ENCODE measurements at places on chromosomes 3 and 15.

- DNase-seq = no peak
Observed at GRCh38 chr3:15097891-15098290, 1.1 kb downstream of the RBSN start.

DNA sequence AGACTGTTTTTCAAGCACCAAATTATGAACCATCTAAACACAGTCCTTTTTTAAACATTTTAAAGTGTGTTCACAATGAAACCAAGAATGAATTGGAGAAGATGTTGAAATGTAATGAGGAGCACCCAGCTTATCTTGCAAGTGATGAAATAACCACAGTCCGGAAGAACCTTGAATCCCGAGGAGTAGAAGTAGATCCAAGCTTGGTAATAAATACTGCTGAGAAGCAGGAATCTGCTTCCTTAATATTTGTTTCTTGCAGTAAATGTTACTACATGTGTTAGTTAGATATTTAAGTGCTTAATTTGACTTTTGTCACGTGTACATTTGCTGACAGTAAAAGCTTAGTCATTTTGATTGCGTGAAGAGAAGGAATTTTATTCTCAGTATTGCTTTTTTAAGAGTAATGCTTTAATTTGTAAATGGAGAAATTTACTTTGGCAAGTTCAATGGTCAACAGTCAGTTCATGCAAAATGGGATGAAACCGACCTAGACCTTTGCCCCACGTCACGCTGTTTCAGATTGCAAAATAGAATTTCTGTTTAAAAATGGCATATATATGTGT, 69.8 kb downstream of the OPA1 start:
- DNase-seq = no peak

DNA sequence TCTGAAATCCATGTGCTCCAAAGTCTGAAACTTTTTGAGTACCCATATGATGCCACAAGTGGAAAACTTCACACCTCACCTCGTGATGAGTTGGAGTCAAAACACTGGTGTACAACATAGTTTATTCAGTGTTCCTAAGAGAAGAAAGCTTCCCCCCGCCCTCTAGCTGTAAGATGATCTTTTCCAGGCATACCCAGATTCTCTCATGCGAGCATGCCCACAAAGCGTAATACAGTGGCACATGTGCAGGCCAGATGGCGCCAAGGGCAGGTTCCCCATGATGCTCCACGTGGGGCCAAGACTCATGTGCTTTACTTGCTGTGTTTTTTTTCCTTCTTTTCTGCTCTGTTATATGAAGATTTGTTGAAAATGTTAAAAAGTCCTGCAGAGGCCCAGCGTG, 104.9 kb upstream of the LRRFIP2 start:
- no peak for DNase-seq

DNA sequence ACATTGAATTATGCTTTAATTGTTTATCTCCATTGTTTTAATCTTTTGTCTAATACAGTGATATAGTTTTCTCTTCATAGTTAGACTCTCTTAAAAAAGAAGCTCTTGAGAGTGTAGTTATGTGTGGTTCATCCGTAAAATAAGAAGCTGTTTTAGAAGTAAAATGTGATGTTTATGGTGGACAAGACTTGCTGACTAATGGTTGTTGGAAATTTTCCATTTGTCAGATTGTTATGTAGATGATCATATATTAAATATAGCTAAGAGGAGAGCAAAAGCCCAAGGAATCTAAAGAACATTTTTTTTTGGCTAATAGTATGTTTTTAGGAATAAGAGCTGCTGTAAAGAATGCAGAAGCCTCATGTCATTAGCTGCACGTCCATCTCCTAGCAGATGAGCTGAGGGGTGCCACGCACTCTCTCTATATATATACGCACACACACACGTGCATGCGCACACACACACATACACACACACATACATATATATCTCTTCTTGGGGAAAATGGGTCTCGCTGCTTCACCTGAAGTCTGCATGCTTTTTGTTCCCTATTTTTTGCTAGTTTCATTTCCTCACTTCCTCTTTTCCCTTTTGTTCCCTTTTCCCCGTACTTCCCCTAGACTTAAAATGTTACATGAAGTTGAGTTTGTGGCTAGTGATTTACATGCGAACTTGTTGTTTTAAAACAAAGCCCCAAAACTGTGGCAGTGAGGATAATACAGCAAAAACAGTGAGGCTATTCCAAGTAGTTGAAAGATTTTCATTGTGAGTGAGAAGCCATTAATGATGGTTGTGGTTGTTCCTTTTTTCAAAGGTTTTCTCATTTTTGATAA, 107.8 kb downstream of the MBNL1 start:
- no peak for DNase-seq

GRCh38 chr3:20573175-20573574, 387.2 kb upstream of the SGO1 start:
- no peak for DNase-seq

- DNase-seq = no peak
Observed at GRCh38 chr3:188452158-188452772, 298.3 kb downstream of the LPP start.

- DNase-seq = no peak
Observed at GRCh38 chr3:197913641-197914380, 36.2 kb upstream of the RPL35A start.

DNA sequence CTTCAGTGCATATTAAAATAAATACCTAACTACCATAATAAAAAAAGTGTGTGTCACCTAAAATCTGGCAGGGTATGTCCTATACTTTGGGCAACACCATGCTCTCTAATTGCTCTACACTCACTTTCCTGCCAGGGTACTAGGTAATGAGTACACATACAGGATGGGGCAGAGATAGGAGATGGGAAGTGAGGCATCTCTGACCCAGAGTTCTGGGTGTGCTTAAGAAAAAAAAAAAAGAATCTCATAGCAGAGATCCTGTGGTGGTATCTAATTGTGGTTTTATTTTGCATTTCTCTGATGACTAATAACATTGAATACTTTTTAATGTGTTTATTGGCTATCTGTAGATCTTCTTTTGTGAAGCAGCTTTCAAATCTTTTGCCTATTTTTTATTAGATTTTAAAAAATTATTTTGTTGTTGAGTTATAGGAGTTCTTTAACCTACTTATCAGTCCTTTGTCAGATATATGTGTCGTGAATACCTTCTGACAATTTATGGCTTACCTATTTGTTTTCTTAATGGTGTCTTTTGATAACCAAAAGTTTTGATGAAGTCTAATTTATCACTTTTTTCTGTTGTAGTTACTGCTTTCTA, 48.0 kb downstream of the EEFSEC start:
- no peak for DNase-seq

DNA sequence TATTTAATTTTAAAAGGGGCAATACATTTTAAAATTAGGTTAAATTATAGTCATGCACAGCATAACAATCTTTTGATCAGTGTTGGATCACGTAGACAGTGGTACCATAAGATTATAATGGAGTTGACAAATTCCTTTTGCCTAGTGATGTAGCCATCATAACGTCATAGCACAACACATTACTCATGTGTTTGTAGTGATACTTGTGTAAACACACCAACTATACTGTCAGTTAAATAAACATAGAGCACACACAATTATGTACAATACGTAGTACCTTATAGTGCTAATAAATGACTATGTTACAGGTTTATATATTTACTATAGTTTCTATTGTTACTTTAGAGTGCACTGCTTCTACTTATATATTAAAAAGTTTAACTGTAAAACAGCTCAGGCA, 31.2 kb downstream of the FOXB1 start:
- no peak for DNase-seq

DNA sequence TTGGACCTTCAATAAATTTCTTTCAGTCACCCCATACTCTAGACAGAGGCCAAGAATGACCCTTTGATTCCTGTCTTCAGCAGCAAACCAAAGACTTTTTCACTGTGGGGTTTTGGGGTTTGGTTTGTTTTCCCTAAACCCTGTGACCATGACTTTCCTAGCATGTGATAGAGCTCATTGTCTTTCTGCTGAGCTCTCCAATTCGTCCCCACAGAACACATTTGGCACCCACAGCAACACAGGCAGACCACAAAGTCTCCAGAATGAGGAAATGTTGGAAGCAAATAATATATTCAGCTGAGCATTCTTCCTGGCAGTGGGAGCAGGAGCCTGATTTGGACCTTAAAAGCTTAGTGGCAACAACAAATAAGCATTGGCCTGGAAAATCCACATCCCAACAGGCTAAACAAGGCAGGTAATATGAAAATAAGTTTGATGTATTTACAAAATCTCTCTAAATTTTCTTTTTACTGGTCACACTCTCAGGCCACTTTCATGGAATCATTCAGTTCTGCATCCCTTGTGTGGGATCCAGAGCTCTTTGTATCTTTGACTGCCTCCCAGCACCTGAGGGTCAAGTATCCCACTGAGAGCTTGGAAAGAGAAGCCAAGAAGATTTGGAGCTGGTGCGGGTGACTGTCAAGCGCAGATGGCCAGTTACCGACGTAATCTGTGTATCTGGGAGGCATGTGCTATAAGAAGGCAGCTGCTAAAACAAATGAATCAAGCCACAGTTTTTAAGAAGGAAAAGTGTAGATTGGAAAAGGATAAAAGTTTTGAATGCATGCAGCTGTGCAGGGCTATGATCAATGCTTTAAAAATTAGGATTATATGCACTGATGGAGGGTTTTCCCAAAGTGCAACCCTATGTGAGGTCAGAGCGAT, 36.5 kb upstream of the CPB1 start:
- no peak for DNase-seq

GRCh38 chr3:29138171-29138570, 142.7 kb upstream of the RBMS3 start:
- DNase-seq = no peak

- DNase-seq = no peak
Observed at GRCh38 chr3:136955813-136956212, 2.0 kb upstream of the IL20RB start.

- no peak for DNase-seq
Observed at GRCh38 chr3:184078851-184079250, 18.0 kb upstream of the HTR3E start.

DNA sequence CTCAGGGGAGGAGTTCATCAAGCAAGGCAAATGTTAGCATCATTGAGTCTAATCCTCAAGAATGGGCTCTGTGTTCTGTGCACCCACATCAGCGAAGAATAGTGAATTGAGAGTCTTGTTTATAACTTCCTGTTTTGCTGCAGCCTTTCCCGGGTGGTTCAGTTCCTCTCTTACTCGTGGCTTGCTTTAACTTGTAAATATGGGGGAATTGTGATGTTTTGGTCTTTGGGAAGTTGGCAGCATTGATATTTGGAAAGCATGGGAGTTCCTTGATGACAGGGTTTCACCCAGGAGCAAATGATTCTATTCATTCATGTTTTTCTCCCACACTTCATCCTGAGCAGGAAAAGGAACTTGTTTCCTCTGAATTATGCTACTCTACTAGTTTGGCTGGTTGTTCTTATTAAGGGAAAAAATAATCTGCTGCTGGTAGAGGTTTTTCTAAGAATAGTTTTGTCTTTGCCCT, 40.4 kb downstream of the GPD1L start:
- no peak for DNase-seq

GRCh38 chr3:126021702-126022101, 52.7 kb downstream of the ROPN1B start:
- no peak for DNase-seq

- no peak for DNase-seq
Observed at GRCh38 chr3:140187028-140187427, 252.0 kb downstream of the CLSTN2 start.

DNA sequence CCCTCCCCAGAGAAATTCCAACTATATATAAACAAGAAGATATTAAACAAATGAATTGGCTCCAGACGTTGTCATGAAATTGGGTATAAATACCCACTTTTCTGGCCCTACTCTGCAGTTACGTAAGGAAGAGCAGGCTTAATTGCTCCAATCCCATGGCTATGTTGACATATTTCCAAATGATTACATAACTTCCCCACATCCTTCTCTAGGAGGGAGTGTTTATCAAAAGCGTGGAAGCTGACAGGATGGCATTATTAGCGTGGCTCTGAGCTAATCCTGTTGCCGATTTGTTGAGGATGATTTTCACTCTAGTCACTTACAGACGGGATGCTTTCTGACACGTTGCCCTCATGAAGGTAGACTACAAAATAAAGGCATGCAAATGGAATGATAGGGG, 347.5 kb upstream of the TMCO5A start:
- no peak for DNase-seq

DNA sequence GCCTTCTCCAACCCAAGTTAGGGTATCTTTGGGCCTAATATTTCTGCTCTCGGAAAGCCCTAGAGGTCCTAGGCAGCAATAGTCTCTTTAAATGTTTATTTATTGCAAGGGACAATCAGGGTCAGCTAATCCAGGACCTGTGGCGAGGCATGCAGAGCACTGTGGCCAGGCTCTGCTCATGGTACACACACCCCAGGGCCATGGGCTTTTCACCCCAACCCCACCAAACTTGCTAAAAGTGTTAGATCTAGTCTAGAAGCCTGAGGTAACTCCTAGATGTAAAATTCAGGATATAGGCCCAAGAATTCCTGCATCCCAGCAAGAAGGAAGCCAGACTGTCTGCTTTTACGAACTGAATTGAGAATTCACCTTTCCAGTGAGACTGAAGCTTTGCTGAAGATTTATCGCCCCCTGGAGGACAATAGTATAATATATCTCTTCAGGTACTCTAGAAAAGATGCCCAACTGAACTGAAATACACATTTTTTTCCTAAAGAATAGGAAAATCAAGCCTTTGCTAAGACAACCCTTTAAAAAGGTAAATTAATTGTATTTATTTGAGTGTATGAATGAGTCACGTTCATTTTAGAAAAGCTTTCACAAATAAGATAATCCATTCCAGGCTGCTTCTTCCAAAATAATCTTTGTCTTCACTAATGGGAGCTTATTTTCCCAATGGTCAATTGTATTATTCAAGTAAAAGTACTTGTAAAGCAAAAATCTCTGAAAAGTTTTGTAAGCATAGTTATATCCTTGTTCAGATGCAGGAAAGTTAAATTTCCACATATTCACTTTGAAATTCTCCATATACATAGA, 89.8 kb downstream of the LRRC3B start:
- DNase-seq = no peak

- no peak for DNase-seq
Observed at GRCh38 chr3:164250923-164251322, 827.4 kb downstream of the SI start.

- DNase-seq = no peak
Observed at GRCh38 chr15:59976480-59977271, 27.4 kb upstream of the FOXB1 start.

GRCh38 chr3:185175370-185175987, 22.6 kb upstream of the C3orf70 start:
- DNase-seq = no peak

GRCh38 chr15:79412010-79412409, 20.1 kb upstream of the MINAR1 start:
- DNase-seq = no peak

GRCh38 chr15:39323157-39323556, 257.7 kb upstream of the THBS1 start:
- no peak for DNase-seq

GRCh38 chr3:89250742-89251141, 143.3 kb downstream of the EPHA3 start:
- DNase-seq = no peak

DNA sequence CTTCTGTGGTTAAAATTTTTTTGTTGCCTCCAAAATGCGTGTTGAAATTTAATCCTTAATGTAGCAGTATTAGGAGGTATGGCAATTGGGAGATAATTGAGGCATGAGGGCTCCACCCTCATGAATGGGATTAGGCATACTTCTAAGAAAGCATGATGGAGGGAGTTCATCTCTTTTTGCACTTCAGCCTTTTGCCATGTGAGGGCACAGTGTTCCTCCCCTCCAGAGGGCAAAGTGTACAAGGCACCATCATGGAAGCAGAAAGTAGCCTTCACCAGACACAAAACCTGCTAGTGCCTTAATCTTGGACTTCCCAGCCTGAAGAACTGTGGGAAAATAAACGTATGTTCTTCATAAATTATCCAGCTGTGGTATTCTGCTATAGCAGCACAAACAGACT, 429.5 kb downstream of the ZIC1 start:
- no peak for DNase-seq

- no peak for DNase-seq
Observed at GRCh38 chr15:29913528-29914135, 91.4 kb upstream of the TJP1 start.
